ENCODE measurements at places on chromosomes 16 and 17.

DNA sequence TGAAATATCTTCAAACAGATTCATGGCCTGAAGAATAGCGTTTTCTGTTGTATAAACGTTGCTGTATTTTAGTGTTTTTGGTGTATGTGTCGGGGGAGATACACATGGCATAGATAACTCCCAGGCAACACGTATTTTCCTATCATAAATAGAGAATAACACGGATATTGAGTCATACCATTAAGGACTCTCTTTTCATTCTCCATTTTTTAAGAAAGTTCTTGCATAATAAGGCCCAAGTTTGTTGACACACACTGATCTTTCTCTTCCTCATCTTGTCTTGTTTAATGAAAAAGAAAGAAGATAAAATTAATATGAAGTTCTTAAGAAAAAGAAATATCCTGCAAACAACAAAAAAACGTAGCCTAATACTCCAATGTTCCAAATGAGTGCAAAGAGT lies 13.4 kb downstream of the ABCA8 start:
- no peak for DNase-seq

DNA sequence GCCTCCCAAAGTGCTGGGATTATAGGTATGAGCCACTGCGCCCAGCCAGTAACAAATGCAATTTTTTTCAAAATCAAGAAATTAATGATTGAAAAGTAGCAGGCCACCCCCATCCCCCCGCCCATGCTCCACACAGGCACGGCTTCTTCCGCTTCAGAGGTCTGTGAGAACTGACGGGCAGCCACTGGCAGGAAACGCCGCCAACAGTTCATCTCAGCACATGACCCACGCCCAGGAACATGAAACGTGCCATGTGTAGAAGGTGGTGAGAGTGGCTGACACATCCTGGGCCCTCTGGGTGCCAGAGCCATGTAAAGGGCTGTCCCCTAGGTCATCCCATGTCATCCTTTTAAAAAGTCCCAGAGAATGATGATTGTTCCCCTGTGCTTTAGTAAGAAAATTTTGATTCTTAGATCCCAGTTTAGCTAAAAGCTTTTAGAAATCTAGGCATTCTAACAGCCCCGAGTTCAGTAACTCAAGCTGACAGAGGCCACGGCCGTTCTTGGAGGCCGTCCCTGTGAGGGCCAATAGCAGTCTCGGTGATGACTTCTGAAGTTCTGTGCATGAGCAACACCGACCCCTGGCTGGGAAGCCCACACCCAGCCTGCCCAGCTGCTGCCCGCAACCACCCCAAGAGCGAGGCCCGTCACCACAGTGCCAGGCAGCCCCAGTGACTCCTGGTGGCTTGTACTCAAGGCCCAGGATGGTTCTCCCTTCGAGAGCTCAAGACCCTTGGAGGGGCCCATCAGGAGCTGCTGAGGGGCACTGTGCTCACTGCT lies 52.1 kb downstream of the KLHDC4 start:
- DNase-seq, result peak; percentile 74

- DNase-seq, result peak; percentile 22
These were observed 527 bp downstream of the CIAPIN1 start for GRCh38 chr16:57446531-57447185.

DNA sequence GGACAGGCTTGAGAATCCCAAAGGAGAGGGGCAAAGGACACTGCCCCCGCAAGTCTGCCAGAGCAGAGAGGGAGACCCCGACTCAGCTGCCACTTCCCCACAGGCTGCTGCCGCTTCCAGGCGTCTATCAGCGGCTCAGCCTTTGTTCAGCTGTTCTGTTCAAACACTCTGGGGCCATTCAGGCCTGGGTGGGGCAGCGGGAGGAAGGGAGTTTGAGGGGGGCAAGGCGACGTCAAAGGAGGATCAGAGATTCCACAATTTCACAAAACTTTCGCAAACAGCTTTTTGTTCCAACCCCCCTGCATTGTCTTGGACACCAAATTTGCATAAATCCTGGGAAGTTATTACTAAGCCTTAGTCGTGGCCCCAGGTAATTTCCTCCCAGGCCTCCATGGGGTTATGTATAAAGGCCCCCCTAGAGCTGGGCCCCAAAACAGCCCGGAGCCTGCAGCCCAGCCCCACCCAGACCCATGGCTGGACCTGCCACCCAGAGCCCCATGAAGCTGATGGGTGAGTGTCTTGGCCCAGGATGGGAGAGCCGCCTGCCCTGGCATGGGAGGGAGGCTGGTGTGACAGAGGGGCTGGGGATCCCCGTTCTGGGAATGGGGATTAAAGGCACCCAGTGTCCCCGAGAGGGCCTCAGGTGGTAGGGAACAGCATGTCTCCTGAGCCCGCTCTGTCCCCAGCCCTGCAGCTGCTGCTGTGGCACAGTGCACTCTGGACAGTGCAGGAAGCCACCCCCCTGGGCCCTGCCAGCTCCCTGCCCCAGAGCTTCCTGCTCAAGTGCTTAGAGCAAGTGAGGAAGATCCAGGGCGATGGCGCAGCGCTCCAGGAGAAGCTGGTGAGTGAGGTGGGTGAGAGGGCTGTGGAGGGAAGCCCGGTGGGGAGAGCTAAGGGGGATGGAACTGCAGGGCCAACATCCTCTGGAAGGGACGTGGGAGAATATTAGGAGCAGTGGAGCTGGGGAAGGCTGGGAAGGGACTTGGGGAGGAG lies at the start of gene CSF3:
CSF3 (plus strand) TSS at position 436 of the 993 bp plus-strand sequence; CDS start at position 471, 35 bp downstream.
- no peak for DNase-seq

DNA sequence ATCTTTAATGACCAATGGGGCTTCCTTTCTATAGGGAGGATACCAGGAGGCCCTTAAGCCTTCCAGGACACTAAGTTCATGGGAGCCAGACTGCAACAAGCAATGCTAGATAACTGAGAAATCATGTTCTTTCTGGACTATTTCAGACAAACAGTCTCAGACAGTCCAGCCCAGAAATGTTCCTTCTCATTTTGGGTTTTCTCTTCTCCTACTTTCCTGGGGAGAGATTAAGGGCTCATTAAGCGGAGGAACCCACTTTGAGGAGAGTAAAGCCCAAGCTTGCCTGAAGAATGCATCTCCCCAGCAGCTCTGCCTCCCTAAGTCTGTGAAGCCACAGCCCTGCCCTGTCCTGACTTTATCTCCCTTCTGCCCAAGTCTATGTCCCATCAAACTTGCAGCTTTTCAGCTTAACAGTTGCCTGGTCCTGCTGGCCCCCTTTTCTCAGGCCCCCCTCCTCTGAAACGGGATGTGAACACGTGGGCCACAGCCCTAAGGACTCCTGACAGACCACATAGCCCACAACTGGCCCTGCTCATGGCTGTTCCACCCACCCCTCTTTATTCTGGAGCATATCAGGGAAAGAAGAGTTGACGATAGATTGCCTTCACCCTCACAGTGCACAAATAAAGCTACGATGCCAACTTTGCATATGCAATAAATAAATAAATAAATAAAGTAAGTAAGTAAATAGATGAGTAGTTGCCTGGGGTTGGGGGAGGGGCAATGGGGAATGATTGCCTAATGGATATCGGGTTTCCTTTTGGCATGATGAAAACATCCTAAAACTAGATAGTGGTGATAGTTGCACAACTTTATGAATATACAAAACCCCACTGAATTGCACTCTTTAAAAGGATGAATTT lies 111.0 kb downstream of the N4BP1 start:
- DNase-seq, result no peak

DNA sequence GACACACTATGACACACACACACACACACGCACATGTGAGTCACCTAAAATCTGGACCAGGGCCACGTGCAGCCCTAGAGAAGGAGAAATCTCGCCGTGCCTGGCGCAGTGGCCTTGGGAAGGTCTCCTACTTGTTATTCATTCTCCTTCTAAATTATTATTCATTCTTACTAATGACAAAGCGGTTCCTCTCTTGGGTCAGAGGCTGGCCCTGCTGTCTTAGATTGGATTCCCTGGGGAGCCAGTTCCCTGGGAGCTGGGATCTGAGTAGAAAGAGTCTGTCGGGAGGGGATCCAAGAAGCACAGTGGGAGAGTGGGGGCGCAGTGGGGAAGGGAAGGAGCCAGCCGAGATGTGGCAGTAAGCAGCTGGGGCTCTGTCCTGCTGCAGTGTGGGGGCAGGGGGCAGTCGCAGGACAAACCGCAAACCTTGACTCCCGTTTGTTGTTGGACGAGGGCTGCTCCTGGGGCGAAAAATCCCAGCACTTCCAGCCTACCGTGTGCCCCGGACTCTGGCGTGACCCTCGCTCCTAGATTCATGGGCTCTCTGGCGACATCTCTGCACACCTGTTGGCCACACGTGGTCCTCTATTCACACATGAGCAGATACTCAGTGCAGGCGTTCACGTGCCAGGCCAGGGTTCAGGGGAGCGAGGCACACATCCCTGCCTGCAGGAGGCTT lies 18.7 kb upstream of the JPH3 start:
- no peak for DNase-seq

DNA sequence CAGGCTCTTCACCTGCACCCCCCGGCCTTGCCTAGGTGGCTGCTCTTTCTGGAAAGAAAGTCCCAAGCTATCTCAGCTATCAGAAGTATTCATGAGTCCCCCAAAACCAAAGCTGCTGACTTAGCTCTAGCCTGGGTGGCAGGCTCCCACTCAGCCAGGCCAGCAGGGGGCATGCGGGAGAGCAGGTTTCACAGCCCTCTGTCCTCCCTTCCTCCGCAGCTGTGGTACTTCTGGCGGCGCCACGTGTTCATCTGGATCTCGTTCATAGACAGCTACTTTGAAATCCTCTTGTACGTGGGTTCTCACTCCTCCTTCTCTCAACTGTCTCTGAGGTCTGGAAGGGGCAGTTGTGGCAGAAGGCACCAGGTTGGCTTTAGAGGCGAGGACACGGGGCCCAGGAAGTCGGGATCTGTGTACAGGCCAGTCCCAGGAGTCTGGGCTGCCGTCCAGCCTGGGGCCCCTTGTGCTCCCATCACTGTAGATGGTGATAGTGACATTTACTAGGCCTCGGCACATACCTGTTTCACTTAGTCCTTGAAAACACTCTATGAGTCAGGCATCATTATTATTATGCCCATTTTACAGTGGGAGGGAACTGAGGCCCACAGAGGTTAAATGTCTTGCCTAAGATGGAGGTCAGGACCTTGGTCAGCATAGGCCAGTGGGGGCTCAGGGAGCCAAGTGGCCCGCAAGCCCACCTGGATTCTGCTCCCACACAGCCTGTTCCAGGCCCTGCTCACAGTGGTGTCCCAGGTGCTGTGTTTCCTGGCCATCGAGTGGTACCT lies 12.9 kb downstream of the TRPV2 start:
- DNase-seq, result peak; percentile 53

- no peak for DNase-seq
These were observed 131.8 kb downstream of the STX8 start for GRCh38 chr17:9443811-9444210.

- DNase-seq, result no peak
These were observed 2.1 kb upstream of the UBB start for GRCh38 chr17:16378636-16379282.

GRCh38 chr17:13457783-13458182 lies 143.9 kb downstream of the HS3ST3A1 start:
- no peak for DNase-seq

DNA sequence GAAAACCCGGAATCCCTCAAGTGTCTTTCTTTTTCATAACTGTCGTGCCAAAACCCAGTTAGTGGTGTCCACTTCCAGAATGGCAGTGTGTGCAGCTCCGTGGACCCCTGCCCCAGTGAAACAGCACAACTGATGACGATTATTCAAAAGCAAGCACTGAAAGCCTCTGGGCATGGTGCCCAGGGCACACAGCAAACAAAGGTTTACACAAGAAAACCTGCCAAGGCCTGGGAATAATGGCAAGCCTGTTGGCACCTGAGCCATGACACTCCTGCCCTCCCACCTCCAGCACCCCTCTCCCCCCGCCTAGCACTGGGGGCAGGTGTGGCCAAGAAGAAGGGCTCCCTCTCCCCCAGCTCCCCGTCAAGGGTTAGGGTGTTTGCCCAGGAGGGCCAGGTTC lies 2.8 kb downstream of the PKMYT1 start:
- no peak for DNase-seq

DNA sequence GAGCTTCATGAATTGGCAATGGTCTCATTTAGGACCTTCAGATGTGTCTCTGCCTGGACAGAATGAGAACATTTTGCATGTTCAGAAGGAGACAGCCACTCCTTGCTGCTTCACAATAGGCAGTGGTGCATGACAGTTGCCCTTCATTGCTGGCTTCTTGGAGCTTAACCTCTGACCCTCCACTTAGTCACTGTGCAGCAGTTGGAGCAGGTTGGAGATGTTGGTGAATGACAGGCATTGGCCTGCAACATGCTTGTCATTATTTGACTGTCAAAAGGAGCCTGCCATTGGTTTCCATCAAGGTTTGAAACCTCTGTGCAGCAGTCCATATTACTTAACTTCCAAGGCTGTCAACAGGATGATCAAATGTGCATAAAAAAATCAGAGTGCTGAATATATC lies 22.7 kb downstream of the FTO start:
- no peak for DNase-seq

DNA sequence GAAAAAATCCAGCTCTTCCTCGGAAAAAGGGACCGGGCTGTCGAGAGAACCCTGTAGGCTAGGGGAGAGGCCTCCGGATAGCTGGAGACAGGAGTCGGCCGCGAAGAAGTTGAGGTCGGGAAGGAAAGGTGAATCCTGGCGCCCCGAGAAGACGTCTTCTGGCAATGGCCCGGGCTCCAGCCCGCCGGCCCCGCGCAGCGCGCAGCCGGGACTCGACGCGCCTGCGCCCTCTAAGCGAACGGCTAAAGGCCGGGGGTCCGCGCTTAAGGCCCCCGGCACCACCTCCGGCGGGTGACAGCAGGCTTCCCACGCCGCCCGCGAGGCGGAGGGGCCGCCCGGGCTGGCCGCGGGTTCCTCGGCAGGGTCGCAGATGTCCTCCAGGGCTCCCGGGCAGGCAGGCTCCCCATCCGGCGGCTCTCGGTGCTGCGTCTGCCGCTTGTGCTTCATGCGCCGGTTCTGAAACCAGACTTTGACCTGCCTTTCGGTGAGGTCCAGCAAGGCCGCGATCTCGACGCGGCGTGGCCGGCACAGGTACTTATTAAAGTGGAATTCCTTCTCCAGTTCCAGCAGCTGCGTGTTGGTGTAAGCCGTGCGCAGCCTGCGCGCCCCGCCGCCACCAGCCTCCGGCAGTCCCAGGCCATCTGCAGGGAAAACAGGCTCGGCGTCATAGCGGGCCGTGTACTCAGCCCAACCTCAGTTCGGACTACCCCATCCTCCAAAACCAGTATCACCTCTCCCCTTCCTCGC lies 1.6 kb downstream of the HOXB2 start:
- peak; percentile 72 for DNase-seq
